ENCODE measurements at places on chromosomes 13 and 19. TPM values are rescaled to one million over a fixed set of nuclear protein-coding genes. Genes with fewer than 3 reads are reported as not detected.

DNA sequence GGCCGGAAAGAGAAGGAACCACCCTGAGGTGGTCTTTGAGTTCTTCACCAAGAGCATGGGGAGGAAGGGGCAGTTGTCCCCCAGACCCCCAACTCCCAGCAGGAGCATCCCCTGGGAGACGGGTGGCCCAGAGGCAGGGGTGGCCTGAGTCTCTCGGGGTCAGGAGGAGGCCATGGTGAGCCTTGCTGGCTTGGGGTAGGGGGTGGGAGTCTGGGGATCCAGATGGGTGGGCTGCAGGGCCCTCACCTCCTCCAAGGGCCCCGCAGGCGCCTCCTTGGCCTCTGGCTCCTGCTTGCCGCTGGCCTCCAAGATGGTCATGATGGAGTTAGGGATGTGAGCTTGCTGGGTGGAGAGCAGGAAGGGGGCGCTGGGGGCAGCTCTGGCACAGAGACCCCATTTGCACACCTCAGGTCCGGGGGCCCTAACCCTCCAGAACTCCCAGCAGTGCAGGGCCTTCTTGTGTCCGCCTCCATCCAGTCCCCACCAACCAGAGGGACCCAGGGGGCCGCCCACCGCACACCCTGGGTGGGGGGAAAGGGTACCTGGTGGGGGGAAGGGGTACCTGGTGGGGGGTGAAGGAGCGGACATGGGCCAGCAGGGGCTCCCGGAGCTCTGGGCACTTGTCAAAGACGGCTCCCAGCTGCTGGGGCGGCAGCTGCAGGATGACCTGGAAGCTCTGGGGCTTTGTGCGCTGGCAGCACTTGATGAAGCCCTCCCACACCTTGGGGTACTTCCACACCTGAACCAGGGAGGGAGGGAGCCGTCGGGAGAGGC is 1.3 kb upstream of the RSPH6A start:
- no peak for DNase-seq

The EPS8L1 gene
- 11.7 TPM for total RNA-seq

- DNase-seq, result peak; percentile 50
Observed at GRCh38 chr19:49492573-49493405, 3.4 kb upstream of the RPS11 start.

DNA sequence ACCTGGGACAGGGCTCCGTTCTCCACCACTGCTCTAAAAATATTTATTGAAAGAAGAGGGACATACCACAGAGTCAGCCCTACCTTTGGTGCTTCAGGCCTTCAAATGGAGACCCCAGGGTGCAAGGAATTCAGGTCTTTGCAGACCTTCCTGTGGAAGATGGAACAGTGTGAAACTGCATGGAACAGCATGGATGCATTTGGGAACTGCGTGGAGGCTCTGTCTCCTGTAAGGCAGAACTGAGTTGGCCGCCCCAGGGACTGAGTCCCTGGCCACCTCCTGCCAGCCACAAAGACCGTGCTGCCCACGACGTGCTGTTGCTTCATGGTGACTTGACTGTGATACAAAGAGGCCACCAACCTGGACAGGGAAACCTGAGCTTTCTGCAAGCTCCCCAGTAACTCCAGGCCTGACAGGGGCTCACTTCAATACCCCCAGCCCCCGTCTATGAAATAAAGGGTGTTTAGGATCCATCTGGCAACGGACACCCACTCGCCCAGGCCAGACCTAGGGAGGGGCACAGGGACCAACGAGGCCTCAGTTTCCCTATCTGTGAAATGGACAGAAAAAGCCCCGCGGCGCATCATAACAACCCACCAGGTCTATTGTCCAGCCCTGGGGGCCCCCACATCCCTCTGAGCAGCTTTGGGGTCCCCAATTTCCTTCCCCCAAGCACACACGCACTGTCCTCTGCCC is 58.6 kb upstream of the KLF2 start:
- no peak for DNase-seq
